Activated T-helper 1 cell treated with anti-CD3 and anti-CD28 coated beads, Interleukin-2, amount 50 U/mL, for 16 hours (primary cell): ENCODE measurements at places on chromosomes 4 and X.
A peak's percentile ranks its signal among the peaks of the same experiment; 100 is the strongest.

GRCh38 chr4:146343199-146343598, 128.9 kb downstream of the REELD1 start:
- no peak for DNase-seq

DNA sequence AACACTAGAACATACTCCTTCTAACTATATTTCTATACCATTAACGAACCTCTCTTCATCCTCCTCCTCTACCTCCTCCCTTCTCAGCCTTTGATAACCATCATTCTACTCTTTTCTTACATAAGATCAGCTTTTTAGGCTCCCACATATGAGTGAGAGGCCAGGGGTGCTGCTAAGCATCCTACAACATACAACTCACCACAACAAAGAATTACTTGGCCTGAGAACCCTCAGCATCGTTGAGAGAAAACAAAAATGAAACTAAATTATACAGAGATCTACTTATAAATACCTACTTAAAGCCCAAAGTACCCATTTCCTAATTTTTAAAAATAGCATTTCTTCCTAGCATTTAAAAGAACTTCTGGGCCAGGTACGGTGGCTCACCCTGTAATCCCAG, 77.7 kb downstream of the CC2D2A start:
- no peak for DNase-seq

- no peak for DNase-seq
These were observed 149.7 kb upstream of the MSX1 start for GRCh38 chr4:4709736-4710135.

DNA sequence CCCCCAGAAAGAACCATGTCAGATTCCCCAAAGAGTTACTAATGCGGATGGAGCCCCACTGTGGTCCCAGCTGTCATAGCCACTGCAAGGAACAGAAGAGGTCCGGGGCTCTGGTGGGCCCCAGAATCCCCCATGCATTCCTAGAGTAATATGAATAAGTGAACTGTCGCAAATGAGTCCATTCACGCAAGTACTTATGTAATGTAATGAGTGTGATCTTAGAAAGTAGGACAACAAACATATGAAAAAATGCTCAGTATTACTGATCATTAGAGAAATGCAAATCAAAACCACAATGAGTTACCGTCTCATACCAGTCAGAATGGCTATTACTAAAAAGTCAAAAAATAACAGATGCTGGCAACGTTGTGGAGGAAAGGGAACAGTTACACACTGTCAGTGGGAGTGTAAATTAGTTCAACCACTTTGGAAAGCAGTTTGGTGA, 141.5 kb upstream of the RBPJ start:
- DNase-seq = no peak

DNA sequence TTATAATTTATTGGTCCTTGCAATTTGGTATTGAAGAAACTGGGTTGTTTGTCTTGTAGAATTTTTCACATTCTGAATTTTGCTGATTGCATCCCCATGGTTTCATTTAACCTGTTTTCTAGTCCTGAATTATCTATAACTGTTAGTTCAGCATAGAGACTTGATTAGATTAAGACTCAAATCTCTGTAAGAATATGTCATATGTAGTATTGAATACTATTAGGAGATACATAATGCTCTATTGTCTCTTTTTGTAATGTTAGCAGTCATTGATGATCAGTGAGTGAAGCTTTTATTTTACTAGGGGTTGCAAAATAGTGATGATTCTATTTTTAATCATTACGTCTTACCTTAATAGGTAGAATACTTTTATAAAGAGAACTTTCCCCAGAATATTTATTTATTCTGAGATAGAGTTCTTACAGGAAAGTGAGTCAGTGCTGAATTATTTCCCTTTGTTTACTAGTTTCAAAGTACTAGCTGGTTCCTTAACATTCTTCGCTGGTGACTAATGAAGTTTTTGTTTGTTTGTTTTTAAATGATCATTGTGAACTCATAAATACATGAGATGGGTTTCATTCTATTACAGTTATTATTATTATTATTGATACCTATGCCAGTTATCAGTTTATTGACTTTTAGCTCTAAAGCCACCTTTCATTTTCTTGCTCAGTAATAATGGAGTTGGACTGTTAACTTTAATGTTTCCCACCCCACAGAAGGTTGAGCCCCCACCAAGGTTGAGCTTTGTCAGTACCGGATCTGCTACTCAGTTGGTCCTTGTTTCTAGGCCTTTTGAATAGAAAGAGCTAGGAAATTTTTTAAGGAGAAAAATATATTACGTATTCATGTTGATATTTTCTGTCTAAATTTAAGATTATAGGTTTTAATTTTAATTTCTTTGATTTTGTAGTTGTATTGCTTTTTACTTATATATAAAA, 102.3 kb downstream of the LARP1B start:
- no peak for DNase-seq

DNA sequence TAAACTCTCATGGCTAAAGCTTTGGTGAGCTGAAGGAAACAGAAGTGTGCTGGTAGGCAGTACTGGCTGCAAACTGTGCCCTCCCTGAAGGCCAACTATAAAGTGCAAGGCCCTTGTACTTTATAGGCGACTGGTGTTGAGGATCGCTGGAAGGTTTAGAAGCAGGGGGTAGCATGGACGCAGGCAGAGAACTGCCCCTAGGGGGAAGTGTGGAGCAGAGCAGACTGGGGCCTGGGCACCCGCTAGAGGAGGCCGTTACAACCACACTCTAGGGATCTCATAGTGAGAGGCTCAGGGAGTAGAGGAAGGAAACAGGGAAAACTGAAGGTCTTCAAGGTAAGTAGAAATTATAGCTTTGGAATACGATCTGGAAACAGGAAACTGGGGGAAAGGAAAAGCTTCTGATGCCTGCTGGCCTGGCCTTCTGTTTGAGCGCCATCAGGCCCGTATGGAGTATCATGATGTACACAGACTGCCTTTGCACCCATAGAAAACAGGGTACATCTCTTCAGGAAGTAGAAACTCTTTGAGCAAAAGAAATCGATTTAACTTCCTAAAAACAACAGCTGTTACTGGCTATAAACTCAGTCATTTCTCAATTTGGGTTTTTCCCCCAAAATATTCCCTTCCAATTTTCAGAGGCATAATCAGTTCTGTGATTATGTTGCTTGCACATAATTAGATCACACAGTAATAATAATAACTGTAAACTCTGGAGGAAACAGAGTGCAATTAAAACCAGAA, 23.9 kb upstream of the TMSB4X start:
- peak; percentile 28 for DNase-seq

GRCh38 chr4:5881340-5881739, 11.5 kb downstream of the CRMP1 start:
- no peak for DNase-seq
